ENCODE measurements at places on chromosomes 5 and 9.

GRCh38 chr5:124053340-124053739, 541.4 kb downstream of the CSNK1G3 start:
- DNase-seq, result no peak

DNA sequence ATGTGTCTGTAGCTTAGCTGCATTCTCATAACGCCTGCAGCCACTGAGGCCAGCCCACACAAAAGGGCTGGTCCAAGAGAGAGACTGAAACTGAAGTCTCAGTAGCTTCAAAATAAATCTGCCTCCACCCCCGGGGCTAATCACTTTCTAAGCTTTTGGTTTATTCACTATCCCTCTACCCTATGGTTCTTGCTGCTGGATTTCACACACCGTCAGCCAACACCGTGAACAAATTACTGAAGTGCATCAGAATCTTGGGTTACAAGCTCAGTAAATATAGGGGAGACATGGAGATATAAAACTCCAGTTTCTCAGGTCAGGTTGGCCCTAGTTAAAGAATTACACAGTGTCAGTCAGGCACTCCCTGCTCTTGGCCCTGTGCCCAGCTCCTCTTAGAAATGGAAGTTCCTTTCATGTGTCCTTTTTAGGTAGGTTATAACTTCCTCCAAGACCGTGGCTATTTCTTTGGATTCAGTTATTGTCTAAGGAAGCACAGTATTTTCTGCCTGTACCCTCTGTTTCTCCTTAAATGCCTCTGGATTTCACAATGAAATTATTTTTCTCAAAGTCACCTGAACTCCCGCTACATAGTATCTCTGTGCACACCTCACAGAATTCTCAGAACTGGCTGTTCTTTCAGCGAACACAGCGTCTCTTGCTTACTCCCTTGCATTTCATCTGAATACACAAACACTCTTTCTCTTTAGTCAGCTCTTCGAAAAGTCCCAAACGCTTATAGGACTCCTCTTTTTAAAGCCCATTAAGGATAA, 112.5 kb downstream of the FAM174A start:
- no peak for DNase-seq

DNA sequence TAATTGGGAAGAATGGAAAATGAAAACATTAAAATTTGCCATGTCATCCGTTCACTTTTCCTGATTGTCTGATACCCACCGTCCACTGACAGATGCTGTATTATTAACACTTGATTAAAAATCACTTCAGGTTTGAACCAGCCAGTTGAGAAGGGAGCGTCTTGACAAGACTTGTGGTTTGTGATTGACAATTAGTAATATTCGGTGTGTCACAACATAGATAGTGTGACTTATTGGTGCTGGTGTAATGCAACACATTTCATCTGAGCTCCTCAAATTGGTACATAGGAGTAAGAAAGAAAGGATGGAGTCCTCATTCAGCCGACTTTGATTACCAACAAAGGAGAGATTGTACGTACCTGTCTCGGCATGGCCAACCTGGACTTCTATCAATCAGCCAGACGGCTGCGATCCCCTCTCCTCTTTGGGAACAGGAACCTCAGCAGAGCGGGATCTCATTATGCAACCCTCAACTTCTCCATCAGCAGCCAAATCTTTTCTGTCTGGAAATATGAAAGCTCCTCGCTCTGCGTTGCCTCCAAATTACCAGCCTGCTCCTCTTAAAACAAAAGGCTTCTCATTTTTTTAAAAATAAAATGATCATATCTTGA, 211.7 kb upstream of the MVB12B start:
- DNase-seq, result no peak

GRCh38 chr5:159897786-159898393, 18.4 kb upstream of the ADRA1B start:
- no peak for DNase-seq

DNA sequence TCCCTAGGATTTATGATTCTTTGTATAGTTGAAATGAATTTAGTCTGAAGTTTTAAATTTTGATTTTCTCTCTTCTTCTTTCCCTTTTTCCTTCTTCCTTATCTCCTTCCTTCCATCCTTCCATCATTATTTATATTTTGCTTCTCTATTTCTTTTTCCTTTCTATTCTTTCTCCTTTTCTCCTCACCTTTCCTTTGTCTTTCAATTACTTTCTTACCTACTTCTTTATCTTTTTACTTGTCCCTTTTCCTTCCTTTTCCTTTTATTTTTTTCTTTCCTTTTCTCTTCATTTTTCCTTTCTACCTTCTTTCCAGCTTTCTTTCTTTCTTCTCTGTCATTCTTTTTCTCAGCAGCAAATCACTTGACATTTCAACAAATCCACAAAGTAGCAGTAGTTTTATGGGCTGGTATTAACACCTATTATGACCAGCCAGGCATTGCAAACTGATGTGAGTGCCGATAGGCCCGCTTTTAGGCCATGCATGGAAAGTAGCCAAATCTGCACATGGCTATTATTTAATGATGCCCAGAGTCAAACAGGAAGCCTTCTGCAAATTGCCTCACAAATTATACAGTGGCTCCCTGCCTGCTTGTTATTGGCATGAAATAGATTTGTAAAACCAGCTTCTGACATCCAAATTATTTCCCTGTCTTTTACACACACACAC, 37.1 kb upstream of the NR3C1 start:
- no peak for DNase-seq

DNA sequence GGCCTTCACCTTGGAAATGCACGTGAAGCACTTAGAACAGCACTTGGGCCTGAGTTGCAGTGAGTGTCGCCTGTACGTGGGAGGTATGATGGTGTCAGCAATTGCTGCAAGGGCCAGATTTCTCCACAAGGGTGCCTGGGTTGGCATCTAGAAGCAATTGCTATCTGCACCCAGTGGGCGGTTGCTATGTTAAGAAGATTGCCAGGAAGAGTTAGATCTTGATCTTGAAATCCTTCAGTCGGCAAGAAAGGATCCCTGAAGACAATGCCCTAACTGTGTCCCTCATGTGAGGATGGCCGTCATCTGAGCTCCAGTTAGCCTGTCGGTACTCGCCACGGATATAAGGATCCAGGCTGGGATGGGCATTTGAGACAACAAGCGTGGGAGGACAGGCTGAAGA, 62.9 kb downstream of the MAMDC2 start:
- DNase-seq, result no peak

DNA sequence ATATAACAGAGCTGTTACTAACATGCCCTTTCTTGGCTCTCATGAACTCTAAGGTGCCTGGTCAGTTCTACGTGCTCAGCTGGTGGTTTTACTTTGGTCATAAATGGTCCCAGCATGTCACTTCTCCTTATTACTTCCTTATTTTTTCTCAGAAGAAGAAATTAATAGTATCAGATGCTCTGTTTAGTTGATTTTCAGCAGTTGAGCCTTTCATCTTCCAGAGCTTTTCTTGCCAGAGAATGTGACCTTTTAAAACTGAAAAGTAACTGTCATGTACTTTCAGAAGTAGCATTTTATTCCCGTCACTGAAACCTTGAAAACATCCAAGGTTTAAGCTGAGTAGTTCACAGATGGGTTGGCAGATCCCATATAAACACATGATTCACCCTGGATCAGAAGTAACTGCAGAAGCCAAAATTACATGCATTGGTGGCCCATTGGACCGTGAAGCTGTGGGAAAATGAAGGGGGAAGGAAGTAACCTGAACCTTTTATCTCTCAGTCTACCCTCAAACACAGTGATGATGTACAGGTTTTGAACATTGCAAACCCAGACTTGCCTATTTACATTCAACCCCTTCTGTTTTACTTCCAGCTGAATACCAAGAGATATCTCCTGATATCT, 50.5 kb downstream of the HACD4 start:
- no peak for DNase-seq

- no peak for DNase-seq
Observed at GRCh38 chr9:110124439-110124838, 83.5 kb downstream of the C9orf152 start.

DNA sequence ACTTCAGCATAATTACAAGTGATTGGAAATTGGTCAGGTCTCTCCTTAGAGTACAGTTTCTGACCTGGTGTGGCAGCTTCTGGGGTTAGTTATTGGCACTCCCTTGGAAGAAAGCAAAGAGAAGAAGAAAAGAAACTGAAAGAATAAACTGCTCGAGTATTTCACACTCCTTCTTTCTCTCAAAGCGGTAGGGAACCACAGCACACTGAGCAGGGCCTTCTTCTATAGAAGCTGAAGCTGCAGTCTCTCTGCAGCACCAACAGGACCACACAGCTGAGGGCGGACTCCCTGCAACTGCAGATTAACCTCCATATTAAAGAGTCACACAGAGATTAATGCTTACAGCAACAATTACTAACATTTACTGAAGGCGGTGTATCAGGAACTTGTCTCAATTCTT, 152.0 kb downstream of the TRPM6 start:
- DNase-seq, result no peak

- no peak for DNase-seq
Observed at GRCh38 chr5:159021901-159022556, 77.7 kb downstream of the EBF1 start.

DNA sequence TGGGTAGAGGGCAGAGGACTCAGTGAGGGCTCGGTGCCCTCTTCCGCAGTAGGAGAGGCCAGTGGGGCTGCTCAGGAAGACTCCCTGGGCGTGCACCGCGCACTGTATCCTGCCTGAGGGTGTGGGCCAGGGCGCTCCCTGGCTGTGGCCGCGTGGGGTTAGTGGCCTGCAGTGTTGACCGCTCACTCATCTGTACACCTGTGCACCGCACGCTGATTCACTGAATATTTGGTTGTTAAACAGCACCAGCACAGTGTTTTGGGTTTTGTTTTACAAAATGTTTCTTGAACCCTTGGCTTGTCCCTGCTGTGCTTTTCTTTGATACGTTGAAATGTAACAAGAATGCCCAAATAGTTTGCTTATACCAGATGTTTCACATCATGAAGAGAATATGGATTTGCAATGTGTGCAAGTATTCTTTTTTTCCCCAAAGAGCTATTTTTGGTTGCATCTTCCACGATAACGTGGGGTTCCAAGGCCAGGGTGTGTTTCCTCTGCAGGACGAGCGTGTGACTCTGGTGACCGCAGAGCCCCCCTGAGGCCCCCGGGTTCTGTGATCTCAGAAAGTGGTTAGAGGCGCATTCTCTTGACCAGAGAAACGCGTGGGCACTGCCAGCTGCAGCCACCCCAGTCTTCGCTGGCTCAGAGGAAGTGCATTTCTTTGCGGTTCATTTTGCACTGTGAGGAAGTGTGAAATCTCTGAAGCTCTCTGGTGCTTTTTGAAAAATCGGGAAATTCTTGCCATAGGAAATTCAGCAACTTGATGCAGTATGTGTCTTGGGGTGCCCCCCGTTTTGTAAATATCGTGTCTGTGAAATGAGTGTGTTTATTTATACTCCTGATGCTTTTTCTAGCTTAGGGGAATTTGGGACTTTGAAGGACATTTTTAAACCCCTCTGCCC, 46.9 kb downstream of the AHRR start:
- no peak for DNase-seq

DNA sequence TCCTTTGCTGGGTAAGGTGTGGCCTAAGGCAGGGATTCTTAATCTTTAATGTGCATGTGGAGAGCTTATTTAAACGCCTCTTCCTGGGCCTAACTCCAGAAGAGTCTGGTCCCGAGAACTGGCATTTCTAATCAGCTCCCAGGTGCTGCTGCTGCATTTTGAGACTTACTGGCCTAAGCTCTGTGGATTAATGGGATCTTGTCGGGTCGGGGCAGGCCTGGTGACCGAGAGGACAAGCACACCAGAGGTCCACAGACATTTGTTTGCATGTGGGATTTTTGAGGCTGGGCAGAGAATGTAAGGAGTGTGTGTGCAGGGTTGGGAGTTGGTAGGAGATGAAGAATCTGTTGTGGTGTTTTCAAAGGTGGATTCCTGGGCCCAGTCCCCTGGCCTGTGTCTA, 95.0 kb upstream of the DAP start:
- no peak for DNase-seq

DNA sequence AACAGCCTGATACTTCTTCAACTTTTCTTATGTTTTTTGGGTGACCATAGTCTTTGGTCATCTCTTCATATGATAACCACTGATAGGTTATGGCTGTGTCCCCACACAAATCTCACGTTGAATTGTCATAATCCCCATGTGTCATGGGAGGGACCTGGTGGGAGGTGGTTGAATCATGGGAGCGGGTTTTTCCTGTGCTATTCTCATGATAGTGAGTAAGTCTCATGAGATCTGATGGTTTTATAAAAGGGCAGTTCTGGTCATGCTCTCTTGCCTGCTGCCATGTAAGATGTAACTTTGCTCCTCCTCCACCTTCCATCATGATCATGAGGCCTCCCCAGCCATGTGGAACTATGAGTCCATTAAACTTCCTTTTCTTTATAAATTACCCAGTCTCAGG, 8.7 kb downstream of the RHOBTB3 start:
- DNase-seq, result no peak

- DNase-seq, result no peak
Observed at GRCh38 chr5:153619771-153620170, 129.3 kb downstream of the GRIA1 start.

DNA sequence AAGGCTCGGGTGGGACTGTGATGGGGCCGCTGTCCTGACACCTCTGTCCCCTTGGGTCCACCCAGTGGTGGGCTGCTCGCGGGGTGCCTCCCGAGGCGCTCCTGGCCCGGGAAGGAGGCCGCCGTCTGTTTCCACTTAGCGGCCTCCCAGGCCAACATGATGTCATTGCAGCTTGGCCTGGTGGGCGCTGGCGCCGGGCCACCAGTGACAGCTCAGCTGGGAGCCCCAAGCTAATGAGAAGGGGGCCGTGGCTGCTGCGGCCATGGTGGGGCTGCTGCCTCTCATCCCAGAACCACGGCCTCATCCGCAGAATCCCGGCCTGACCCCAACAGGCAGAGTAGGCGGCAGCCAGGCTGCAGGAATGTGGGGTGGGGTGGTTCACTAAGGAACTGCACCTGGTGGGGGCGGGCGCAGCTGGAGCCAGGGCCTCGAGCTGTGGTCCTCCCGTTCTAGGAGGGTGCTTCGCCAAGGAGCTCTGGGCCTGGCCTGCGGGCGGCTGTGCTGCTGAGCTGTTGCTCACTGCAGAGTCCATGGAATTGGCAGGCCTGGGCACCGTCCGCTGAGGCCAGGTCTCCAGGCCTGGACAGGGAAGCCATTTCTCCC, 123.5 kb upstream of the COL5A1 start:
- DNase-seq, result no peak

- no peak for DNase-seq
Observed at GRCh38 chr9:122197426-122197825, 31.3 kb downstream of the LHX6 start.

GRCh38 chr5:141701360-141702119, 19.5 kb upstream of the ARAP3 start:
- DNase-seq, result no peak

DNA sequence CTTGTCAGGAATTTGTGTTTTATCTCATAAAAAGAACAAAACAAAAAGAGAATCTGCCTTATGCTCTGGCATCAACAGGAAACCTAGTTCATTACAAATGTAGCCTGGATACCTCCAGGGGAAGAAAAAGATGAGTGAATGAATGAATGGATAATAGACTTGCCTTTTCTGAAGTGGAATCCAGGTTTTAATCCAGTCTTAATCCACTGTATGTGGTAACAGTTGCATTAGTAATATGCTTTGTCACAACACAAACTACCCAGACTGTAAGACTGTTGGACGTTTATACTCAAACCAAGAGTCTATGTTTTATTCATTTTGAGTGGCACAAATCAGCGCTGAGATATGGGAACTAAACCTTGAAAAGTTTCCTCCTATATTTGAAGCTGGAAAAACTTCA, 32.1 kb upstream of the MAP3K1 start:
- DNase-seq, result no peak
